ENCODE measurements at places on chromosomes 2 and 18.

DNA sequence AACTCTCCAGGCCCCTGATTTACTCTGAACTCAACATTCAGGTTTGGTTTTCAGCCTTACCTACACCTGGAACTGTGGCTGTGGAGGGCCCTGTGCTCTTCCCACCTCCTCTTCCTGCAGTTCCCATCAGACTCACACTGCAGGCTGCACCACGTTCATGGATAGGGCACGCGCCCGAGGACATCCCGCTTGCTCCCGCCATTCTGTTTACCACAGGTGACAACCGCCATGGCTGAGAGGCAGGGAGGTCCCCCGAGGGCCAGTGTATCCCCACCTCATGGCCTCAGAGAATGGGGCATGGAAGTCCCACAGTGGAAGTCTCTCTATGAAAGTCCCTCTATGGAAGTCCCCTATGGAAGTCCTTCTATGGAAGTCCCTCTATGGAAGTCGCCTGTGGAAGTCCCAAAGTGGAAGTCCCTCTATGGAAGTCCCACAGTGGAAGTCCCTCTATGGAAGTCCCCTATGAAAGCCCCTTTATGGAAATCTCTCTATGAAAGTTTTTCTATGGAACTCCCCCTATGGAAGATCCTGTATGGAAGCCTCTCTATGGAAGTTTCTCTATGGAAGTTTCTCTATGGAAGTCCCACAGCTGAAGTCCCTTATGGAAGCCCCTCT, 358.4 kb upstream of the SALL3 start:
- DNase-seq: no peak

- DNase-seq: no peak
These were observed 8.4 kb upstream of the ANXA4 start for GRCh38 chr2:69733342-69734034.

DNA sequence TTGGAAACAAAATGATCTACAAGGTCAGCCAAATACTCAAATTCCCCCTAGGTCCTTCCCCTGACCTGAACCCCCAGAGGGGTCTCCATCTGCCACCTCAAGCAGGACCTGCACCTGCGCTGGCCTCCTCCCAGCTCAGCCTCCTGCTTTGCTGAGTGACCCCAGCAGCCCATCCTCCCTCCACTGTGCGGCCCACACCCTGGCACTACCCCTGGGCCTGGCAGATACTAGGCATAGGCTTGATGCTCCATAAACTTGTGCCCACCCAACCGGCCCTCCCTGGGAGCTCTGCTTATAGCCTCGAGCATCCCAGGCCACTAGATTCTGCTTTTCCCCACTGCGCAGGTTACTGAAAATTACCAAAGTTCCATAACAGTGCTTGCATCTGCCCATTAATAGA, 156.2 kb downstream of the HDAC4 start:
- no peak for DNase-seq

DNA sequence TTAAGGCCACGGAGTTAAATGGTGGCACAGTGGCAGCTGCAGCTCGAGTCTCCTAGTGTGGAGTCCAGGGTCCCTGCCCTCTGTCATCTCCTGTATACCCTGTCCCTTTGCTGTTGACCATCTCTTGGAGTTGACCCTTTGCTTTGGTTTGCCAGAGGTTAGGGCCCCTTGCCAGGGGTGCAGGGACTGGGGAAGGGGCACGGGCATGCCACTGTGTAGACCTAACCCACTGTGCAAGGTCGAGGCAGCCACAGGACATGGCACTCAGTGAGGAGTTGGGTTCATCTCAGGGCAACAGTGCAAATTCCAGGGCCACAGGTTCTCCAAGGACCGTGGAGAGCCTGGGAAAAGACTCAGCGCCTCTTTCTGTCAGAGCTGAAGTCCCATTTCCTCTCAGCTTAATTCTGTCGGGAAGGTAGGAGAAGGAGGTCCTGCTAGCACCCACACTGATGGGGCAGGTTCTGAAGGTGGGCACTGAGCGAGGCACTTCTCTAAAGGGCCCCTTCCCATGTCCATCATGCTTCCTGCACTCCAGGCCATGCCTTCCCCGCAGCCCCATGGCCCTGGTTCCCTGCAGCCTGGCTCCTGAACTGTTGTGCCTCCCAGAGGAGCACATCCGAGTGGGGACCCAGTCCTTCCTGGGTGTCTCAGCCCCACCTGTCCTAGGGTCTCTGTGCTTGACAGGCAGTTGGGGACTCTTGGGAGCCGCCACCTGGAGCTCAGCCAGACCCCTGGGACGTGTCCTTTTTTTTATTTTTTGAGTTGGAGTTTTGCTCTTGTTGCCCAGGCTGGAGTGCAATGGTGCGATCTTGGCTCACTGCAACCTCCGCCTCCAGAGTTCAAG, 2.8 kb downstream of the KHK start:
- no peak for DNase-seq

- no peak for DNase-seq
These were observed 220.6 kb downstream of the SLC4A10 start for GRCh38 chr2:161844822-161845221.

DNA sequence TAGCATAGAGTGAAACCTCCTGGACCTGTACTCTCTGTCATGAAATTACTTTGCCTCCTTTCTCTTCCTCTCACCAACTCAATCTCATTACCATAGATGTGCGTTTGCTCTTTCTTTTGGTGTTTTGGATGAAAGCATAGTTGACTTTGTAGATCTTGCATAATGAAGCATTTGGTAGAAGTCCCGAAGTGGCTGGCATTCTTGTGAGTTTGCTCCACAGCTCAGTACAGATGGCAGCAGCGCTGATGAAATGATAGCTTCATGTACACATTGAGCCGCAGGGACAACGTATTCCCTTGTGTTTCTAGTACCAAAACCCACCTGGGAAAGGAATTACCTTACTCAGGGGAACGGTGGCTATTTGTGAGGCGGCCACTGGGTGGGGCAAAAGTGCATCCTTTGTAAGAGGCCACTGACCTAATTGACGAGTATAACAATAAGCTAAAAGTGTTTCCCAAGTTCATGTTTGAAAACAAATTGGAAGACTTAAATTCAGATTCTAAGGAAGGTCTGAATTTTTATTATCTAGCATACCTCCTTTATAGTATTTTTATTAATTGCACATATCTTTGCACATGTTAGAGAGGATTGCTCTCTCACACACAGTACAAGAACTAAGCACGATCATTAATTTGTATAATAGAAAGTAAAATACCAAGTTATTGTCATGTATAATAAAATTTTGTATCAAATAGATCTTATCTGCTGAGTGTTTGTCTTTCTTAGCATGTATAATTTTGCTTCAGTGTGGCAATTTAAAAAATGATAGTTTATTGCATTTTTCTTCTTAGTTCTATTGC, 25.4 kb upstream of the CDH7 start:
- no peak for DNase-seq

GRCh38 chr2:32210767-32211408, 45.2 kb downstream of the SLC30A6 start:
- DNase-seq: no peak

- DNase-seq: no peak
These were observed 24.9 kb downstream of the MYO7B start for GRCh38 chr2:127560201-127560930.

DNA sequence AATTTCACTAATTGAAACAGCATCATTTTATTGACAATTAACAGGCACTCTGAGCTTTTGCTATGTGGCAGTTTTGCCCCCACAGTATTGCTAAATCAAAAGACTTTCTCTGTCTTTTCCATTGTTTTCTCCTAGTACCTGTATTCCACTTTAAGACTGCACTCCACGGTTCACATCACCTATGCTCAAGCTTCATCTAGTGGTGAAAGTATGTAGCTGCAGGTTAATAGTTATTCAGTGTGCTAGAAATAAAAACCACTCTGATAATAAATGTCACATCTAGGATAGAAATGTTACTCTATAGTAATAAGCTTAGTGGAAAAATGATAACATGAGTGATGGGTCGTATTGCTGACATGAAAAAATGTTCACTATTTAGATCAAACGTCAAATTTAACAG, 24.6 kb downstream of the ARL6IP6 start:
- DNase-seq: no peak

GRCh38 chr2:226198956-226199355, 600.7 kb downstream of the IRS1 start:
- no peak for DNase-seq

GRCh38 chr18:36041146-36041545, 26.2 kb downstream of the RPRD1A start:
- DNase-seq: no peak

DNA sequence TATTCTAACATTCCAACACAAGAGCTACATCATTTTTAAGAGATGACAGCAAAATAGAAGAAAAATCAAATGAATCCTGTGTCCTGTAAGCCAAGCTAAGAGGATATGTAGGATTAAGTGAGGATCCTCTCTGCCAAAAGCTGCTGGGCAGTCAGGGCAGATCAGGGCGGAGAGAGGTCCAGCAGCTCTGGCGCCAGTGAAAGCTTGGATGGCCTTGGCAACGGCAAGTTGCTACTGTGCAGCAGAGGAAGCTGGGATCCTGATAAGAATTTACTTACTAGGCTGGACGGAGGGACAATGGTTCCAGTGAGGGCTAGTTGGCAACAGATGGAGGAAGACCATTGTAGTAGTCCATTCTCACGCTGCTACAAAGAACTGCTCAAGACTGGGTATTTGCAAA, 391.5 kb downstream of the XIRP2 start:
- DNase-seq: no peak

All from effector CD8-positive, alpha-beta T cell (primary cell).